Fibroblast of pulmonary artery (primary cell): ENCODE measurements at places on chromosomes 5 and 9.

DNA sequence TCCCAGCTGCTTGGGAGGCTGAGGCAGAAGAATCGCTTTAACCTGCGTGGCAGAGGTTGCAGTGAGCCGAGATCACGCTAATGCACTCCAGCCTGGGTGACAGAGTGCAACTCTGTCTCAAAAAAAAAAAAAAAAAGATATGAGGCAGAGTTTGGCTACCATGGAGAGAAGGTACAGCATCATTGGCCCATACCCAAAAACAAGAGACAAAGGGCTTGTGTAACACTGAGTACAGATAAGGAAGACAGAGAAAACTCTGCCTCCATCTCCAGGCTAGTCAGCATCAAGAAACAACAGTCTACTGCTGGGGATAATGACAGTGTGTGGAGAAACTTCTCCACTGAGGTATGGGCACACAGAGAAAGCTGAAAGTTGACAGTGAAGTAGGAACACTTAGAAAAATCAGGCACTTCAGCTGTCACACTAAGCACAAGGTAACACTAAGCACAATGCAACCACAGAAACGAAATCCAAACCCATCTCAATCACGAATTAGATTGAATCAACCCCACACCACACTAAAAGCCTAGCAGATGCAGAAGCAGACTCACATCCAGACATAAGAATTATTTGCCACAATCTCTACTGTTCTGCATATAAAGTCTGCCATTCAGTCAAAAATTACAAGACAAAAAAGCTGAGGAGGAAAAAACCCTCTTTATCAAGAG, 10.5 kb downstream of the PJA2 start:
- peak; percentile 84 for DNase-seq

GRCh38 chr5:117084067-117084466, 509.4 kb upstream of the SEMA6A start:
- no peak for DNase-seq

GRCh38 chr9:70566751-70567150, 152.3 kb upstream of the KLF9 start:
- DNase-seq = no peak

GRCh38 chr9:110109333-110110092, 98.4 kb downstream of the C9orf152 start:
- DNase-seq = peak; percentile 41

DNA sequence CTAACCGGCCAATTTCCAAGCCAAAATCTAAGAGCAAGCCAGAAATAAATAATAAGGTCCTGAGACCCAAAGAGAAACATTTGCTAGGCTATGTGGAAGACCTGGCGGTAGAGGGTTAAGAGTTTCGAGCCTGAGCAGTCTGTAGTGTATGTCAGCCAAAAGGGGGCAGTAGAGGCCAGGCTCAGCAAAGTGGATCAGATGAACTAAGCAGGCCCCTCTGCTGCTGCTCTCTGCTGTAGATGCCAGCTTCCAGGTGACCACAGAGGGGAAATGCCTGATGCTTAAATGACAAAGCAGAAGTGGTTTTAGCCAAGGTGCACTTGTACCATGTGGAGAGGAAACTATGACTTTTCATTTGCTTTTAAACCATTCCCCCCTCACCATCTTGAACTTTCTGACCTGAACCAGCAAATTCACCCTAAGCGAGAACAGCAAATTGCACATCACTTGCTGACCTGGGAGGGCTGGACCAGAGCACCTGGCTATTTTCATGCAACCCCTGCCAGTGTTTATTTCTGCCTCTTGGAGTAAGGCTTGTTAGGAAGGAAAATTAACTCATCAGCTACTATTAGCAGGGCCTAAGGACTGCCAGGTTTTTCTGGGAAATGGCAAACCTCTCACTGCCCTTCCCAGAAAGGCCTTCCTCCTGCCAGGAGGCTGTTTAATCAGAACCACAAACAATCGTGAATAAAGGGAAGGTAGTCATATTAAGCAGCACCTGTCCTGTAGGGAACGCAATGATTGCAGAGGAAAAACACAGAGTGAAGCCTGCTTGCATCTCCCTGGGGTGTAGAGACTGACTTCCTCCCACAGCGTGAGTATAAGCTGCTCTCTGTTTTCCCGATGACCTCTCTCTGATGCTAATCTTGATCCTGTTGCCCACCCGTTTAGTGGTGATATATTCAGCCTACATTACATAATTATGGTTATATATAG, 818.2 kb downstream of the TLR4 start:
- peak; percentile 53 for DNase-seq

- DNase-seq = no peak
Observed at GRCh38 chr5:62662521-62662920, 83.9 kb downstream of the LRRC70 start.

- no peak for DNase-seq
Observed at GRCh38 chr5:20648981-20649380, 661.0 kb upstream of the CDH18 start.

- DNase-seq = no peak
Observed at GRCh38 chr9:69494763-69495162, 169.7 kb downstream of the ENTREP1 start.

DNA sequence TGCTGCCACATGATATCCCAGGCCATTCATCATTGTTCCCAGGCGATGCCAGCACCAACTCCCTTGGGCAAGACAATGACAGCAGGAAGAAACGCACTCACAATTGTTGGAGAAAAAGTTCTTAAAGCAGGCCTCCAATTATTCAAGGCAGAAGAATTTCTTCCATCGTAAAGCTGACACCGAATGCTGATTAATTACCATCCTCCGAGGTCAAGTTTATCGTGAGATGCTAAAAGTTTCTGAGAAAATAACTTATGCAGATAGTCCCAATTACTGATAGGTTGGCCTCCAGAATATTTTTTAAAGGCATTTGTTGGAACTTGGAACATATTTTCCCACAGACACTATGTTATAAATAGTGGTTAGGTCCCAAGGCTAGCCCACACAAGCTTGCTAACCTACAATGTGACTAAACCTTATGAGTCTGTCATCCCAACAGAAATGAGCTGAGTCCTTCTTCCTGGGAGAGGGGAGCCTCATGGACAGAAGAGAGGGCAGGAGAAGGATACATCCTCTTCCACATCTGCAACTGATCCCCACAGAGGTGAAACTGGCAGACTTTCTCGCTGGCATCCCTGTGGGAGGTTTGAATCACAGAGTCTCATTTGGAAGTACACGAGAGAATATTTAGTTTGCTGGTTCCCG, 202.4 kb upstream of the TBC1D2 start:
- no peak for DNase-seq

DNA sequence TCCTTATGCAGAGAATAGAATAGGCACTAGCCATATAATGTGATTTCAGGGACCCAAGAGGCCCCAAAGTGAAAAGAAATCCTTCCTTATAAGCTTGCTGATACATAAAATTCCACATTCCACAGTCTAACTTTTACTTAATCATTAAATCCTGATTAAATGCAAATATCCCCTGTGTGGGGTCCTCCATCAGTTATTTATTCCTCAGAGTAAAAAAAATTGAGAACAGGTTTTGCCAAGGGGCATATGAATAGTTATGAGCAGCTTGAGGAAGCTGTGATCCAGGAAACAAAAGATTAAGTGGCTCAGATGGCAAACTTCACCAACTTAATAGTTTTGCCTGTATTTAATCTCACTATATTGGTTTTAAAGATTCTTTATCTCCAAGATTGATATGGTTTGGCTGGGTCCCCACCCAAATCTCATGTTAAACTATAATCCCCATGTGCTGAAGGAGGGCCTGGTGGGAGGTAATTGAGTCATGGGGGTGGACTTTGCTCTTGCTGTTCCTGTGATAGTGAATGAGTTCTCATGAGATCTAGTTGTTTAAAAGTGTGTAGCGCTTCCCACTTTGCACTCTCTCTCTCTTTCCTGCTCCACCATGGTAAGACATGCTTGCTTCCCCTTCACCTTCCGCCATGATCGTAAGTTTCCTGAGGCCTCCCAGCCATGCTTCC, 324.9 kb downstream of the NPR3 start:
- DNase-seq = no peak

DNA sequence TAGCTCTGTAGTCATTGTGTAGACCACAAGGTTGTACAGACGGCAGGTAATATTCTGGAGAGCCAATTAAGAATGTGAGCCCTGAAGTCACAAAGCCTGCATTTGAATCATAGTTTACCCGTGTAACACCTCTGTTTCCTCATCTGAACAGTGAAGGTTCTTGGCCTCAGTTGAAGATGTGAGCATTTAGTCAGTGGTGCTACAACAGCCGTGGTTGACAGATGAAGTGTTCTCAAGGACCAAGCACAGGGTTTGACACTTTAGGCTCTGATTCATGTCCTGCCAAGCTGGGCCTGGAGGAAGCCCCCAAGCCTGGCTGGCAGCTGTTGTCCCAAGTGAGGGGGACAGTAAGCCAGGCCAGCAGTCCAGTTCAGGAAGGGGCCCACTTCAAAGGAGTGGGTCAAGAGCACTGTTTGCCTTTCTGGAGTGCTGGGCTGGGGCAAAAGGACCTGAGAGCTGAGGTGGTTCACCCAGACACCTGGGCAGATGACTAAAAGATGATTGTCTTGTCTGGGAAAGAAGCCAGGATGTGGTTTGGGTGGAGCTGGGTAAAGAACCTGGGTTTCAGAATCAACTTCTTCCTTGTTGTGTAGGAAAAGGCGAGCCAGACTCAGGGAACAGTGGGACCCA, 20.7 kb downstream of the FAXDC2 start:
- DNase-seq = no peak

- no peak for DNase-seq
Observed at GRCh38 chr9:12822111-12822510, 47.3 kb downstream of the LURAP1L start.

GRCh38 chr9:133659516-133659915, 23.4 kb downstream of the DBH start:
- DNase-seq = no peak

- no peak for DNase-seq
Observed at GRCh38 chr9:15121630-15122029, 185.4 kb downstream of the TTC39B start.

- DNase-seq = no peak
Observed at GRCh38 chr5:135721548-135722090, 112.8 kb upstream of the SLC25A48 start.

DNA sequence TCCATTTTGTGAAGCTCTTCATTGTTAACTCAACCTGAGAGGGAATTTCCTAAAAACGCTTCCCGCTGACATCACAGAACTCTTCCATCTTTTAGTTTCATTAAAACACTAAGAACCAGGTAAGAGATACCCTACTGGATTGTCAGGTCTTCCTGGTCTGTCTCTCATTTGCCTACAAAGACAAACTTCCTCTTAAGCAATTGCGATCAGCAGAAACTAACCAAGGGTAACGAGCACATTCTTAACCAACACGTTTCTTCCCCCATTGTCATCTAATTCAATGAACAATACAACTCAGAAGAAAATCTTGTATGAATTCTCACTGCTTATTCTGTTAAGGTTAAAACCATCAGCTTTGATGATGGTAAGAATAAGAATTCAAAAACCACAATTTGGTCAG, 6.6 kb downstream of the FBXW11 start:
- DNase-seq = no peak

GRCh38 chr5:119270960-119271757, 84.7 kb upstream of the TNFAIP8 start:
- DNase-seq = no peak

- DNase-seq = no peak
Observed at GRCh38 chr9:87035879-87036278, 88.6 kb upstream of the GAS1 start.

GRCh38 chr5:29992248-29992647, 1201.2 kb upstream of the CDH6 start:
- no peak for DNase-seq

DNA sequence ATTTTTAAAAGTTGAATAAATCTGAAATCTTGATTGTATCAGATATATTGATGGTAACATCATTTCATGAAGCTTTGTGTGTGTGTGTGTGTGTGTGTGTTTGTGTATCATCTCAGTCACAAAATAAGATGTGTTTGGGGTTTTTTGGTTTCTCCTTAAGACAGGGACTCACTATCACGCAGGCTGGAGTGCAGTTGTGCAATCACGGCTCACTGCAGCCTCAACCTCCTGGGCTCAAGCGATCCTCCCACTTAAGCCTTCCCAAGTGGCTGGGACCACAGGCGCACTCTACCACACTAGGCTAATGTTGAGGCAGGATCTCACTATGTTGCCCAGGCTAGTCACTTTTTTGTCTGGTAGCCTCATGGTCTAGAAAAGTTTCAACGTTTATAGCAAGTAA, 83.4 kb upstream of the DMRT1 start:
- DNase-seq = no peak

DNA sequence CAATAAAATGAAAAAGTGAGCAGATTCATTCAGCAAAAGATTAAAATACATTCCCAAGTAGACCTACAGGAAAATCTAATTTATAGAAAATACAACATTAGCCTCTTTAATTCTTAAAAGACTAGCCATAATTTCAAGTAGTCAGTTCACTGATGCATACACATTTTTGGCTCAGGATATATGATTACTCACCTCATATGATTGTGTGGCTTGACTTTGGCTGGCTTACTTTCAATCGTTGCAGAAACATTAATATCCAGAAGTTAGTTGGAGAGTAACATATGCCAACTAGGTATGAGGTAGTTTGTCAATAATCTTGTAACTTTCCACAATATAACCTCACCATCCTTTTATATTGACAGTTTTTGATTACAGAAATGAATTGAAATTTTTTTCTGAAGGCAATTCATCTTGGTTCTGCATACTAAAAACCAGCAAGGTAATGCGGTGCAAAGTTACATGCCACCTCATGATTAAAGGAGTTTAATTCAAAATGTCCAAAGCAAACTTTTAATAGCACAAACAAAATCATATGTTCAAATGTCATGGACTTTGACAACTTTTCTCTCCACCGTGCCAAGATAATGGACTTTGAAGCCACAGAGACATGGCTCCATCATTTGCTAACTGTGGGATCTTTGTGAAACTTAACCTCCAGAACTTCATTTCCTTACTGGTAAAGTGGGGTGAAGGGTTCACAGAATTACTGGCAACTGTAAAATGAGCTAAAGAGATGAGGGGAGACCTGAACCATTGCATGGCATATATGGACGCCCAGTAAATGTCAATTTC, 76.6 kb upstream of the PAM start:
- DNase-seq = peak; percentile 40

DNA sequence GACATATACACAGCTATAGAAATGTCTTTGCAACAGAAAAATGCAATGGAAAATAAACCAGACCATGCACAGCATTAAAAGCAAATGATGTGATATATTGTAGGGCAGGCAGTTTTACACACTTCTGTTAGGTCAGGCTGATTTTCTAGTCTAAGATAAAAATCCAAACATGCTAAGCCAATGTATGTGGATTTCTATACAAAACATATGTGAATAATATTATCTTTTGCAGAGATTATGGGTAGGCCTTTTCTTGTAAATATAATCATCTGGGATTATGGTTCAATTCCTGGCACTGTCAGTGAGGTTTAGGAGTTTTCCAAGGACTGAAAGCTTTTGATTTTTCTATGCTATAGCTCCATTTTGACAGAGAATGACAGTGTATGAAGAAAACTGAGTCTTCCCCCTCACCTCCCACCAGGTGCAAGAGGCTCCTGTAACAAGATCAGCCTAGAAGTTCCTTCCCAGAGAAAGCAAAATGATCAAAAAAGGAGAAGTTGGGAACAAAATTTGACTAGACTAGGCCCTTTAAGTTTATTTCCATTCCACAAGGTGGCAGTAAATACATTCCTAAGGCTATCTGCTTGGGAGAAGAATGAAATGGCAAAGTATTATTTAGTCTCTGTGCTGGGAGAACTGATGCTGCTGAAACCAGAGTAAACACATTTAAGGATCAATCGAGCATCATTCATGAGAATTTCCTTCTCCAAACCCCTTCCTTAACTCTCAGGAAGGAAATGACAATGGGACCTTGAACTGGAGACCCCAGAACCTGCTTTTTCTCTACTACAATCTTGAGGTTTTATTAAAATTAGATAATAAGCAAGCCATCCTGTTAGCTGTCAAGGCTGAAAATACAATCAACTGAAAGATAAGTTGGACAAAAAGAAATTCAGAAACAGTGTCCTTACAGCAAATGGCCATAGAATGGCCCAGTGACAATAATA, 133.0 kb upstream of the TUT7 start:
- DNase-seq = peak; percentile 84
